ENCODE measurements at places on chromosomes 16 and 17.

- DNase-seq, result no peak
These were observed 167.6 kb upstream of the FAM20A start for GRCh38 chr17:68768804-68769203.

DNA sequence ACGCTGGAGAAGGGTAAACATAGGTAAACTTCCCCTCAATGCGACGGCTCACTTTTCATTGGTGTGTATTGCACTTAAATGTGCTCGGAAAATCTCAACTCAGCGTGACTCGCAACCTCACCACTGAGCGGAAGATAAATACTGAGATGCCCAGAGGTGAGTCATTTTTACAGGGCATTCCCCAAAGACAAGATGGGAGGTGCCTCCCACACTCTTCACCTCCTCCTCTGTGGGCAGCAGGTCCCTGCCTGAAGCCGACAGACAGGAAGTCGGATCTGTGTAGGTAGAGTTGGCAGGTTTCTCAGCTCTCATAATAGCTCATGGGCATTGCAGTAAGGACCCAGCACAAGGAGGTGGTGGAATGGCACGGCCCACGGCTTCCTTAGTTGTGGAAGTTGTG is 274.6 kb upstream of the HSBP1 start:
- no peak for DNase-seq

DNA sequence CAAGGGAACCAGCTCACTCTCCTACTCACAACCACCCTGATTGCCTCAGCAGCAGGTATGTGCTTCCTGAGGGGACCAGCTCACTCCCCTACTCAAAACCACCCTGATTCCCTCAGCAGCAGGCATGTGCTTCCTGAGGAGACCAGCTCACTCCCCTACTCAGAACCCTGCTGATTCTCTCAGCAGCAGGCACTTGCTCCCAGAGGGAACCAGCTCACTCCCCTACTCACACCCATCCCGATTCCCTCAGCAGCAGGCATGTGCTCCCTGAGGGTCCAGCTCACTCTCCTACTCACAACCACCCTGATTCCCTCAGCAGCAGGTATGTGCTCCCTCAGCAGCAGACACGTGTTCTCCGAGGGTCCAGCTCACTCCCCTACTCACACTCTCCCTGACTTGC is 26.1 kb upstream of the COG7 start:
- DNase-seq, result no peak

DNA sequence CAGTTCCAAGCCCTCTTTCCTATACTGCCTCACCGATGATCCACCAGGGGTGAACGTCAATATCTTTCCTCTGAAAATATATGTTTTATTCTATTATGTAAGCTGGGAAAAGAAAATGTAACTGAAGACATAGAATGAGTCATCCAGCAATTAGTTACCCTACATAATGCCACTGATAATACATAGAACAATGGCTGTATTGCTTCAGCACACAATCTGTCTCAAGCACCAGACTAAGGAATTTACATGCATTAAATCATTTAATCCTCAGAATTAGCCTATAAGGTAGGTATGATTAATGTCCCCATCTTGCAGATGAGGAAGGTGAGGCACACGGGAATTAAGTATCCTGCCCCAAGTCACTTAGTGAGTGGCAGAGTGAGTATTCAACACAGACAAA is 472.8 kb downstream of the TOX3 start:
- DNase-seq, result no peak

GRCh38 chr17:58231641-58232040 is 6.7 kb upstream of the LPO start:
- no peak for DNase-seq

- DNase-seq, result no peak
These were observed 18.3 kb upstream of the PABPN1L start for GRCh38 chr16:88884569-88885271.
